ENCODE measurements at places on chromosomes 3 and 15.

- peak; percentile 4 for DNase-seq
Observed at GRCh38 chr3:109257269-109257668, 59.0 kb downstream of the DPPA2 start.

DNA sequence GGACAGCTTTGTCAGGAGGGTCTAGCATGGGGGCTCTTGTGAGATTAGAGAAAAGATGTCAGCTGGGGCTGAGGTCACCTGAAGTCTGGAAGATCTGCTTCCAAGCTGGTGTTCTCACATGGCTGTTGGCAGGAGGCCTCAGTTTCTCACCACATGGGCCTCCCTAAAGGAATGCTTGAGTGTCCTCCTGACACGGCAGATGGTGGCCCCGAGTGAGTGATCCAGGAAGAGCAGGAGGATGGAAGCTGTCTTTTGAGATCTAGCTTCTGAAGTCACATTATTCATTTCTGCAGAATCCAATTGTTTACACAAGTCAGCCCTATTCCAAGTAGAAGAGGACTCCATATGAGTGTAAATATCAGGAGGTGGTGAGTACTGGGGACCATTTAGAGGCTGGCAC, 344.0 kb upstream of the PROK2 start:
- DNase-seq: no peak

- DNase-seq: no peak
Observed at GRCh38 chr15:43465100-43465499, 27.9 kb downstream of the TP53BP1 start.

GRCh38 chr15:25251700-25252390, 187.0 kb downstream of the UBE3A start:
- no peak for DNase-seq

DNA sequence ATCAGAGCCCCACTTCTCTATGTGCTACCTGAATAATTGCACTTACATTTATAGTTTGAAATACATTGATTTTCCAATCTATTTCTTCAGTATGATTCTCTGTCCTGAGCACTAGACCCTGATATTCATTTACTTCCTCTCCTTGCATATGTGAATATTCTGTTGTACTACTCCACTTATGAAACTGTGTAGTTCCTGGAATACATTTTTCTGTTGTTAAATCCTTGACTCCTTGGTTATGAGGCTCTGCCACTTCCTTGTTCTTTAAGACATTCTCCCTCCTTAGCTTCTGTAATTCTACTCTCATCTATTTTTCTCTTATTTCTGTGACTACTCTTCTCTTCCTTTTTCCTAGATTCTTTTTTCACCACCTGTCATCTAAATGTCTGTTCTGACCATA, 12.9 kb upstream of the MGA start:
- no peak for DNase-seq

DNA sequence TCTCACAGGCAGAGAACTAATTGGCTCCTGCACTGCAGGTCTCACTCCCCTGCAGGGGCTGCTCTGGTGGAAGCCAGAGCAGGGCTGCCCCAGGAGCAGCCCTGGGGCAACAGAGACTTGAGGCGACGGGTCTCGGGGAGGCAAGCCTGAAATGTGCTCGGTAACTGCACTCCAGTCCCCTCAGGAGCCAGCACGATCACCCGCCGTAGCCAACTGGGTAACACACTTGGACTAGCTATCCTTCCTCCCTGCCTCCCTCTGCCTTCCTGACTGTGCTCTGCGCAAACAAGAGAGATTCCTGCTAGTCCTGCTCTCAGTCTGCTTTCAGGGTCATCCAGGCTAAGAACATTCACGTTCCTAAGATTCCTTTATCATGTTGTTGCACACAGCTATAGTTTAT, 140.7 kb upstream of the NSMCE3 start:
- no peak for DNase-seq

Measured in SW480 (cell line).